ENCODE measurements at places on chromosomes 6 and 20.

DNA sequence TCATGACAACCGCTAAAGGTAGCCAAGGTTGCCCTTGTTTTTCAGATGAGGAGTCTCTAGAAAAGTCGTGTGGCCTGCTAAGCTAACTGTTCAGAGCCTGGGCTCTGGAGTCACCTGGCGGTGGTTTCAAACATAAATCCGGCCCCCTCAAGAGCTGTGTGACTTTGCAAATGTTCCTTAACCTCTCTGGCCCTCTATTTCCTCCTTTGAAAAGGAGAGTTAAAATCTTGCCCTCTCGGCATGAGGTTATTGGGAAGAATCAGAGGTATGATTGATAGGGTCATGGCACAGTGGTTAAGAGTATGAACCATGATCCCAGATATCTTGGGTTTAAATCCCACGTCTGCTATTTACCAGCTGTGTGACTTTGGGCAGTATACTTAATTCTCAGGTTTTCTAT, 5.6 kb upstream of the LBP start:
- DNase-seq, result no peak

GRCh38 chr6:144736763-144737162, 451.6 kb downstream of the UTRN start:
- DNase-seq, result no peak

- DNase-seq, result no peak
Observed at GRCh38 chr6:168559574-168560098, 118.7 kb downstream of the SMOC2 start.

DNA sequence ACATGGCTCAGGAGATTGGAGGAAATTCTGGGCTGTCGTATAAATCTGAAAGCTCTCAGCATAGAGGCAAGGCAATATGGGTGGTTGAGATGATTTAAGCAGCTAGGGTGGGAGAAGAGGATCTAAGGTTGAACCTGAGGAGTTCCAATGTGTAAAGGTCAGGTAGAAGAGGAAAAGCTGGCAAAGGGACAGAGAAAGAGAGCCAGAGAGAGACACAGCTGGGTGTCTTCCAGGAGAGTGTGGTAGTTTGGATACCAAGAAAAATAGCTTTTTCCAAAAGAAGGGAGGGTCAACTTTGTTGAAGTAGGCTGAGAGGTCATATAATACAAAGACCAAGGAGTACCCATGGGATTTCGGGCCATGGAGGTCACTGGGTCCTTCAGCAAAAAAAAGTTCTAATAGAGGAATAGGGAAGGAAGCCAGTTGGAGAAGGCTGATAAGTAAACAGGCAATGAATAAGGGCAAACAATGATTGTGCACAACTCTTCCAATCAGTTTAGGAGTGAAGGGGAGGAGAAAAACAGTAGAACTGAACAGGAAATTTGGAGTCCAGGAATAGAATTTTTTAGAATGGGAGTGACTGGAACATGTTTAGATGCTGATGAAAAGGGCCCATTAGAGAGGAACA, 135.1 kb downstream of the QRSL1 start:
- no peak for DNase-seq

- DNase-seq, result no peak
Observed at GRCh38 chr6:44800171-44800783, 412.8 kb downstream of the CDC5L start.

DNA sequence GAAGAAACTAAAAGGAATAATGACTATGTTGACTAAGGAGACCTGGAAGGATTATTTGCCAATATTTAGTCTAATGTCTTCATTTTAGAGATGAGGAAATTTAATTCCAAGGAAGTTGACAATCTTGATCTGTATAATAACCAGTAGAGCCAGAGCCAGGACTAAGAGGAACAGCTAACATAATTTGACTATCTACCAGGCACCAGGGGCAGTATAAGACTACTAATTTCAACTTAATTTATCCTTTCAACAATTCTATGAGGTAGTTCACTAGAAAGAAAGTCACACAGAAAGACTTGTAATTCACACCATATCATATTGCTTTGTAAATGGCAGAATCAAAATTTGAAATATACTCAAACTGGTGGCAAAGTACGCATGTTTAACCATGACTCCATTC, 273.0 kb upstream of the STXBP5 start:
- no peak for DNase-seq

DNA sequence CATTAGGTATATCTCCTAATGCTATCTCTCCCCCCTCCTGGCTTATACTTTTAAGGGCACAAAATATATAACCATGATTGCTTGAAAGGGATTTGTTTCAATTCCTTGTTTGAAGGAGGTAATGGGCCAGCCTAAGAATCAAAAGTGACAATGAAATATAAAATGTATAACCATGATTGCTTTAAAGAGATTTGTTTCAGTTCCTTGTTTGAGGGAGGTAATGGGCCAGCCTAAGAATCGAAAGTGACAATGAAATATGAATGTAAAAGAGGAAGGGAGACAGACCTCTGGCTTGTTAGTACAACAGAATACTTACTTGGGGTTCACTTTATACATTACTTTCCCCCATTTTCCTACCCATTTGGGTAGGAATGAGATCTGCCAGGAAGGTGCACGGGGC, 55.5 kb downstream of the FOXC1 start:
- DNase-seq, result no peak

- DNase-seq, result no peak
Observed at GRCh38 chr6:84424956-84425355, 197.5 kb upstream of the CEP162 start.

- DNase-seq, result no peak
Observed at GRCh38 chr20:16147916-16148315, 425.3 kb downstream of the KIF16B start.

- no peak for DNase-seq
Observed at GRCh38 chr6:33802186-33802958, 1.4 kb downstream of the MLN start.

DNA sequence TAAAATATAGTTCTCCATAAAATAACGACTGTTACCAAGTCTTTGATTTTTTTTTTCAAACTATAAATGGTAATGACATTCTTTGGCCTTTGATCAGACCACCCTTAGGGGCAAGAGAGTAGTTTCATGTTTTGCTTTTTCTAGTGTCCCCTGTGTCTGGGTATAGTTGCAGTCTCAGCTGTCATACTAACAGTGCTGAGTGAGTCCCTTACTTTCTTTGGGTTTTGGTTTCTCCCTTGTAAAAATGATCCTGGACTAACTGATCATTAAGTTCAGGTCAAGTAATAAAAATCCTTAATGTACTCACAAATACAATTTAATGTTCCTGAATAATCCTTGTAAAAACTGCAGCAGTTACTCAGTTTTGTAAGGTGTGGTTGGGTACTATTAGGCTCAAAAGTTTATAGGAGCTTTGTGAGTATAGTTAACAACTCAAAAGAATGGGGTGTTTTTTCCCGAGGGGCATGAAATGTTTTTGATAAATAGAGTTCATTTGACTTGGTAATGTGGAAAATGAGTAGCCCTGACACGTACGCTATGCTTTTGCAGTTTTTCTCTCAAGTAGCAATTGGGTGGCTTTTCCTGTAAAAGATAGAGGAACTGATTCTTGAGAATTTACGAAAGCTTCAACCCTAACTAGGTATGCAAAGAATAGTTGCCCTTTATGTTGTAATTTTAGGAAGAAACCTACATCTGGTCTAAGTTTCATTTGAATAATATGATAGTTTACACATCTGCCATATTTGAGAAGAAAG, 6.2 kb downstream of the PTPN1 start:
- DNase-seq, result no peak
